NAMALWA (cell line): ENCODE measurements at places on chromosomes 5 and 9.

GRCh38 chr5:101080462-101081240, 177.6 kb upstream of the ST8SIA4 start:
- no peak for DNase-seq

- DNase-seq = no peak
Observed at GRCh38 chr5:125262782-125263181, 516.3 kb upstream of the ZNF608 start.

- DNase-seq = no peak
Observed at GRCh38 chr5:145429170-145429569, 406.0 kb downstream of the PRELID2 start.

GRCh38 chr5:40575921-40576320, 103.8 kb upstream of the PTGER4 start:
- no peak for DNase-seq

DNA sequence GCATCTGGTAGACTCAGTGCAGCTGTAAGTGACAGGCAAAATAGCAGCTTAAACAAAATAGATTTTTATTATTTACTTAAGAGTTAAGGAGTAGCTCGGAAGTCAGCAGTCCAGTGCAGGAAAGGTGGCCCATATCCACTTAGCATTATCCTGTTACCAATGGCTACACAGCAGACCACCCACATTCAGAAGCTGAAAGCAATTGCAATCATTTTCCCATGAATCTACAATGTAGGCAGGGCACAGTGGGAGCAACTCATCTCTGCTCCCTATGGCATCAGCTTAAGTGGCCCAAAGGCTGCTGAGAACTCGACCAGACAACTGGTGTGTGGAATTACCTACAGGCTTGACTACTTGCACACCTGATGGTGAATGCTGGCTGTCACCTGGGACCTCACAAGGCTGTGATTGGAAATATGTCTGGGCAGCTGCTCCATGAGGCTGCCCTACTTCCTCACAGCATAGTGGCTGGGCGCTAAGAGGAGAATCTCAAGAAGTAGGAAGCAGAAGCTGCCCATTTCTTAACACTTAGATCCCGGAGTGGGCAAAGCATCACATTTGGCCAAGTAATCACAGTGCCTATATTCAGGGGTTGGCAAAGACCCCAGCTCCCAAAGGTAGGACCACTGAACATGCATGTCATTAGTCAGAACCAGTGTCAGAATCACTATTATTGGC, 56.4 kb downstream of the SNX18 start:
- DNase-seq = no peak
